Stimulated activated CD4-positive, alpha-beta T cell treated with anti-CD3 and anti-CD28 coated beads, Interleukin-4, amount 100 ng/mL, for 24 hours (primary cell): ENCODE measurements at places on chromosomes 16 and 17.

GRCh38 chr16:55285586-55285985 is 38.4 kb upstream of the IRX6 start:
- DNase-seq, result no peak

DNA sequence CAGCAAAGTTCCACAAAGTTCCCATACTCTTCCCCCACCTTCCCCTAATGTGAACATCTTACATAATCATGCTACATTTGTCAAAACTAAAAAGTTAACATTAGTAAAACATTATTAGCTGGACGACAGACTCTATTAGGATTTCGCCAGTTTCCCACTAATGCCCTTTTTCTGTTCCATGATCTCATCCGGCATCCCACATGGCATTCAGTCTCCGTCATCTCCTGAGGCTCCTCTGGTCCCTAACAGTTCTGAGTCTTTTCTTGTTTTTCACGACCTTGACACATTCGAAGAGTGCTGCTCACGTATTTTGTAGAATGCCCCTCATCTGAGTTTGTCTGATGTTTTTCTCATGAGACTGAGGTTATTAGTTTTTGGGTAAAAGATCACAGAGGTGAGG is 8.8 kb upstream of the MPRIP start:
- DNase-seq, result no peak

DNA sequence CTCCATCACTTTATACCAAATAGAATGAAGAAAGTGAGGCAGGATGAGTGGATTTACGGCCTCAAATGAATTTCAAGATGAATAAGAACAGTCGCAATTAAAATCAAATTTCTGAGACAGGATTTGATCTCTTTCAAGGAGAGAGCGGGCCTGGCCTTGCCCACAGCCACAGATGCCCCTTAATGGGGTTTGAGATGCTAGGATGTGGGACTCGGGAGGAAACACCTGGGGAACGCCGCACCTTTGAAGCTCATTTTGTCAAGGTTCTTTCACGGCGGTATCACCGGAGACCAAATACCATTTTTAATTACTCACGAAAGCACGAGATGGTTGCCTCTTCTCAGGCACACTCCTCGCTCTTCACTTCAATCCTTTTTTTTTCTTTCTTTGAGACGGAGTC is 178.1 kb upstream of the SDK2 start:
- DNase-seq, result no peak

GRCh38 chr17:14871921-14872320 is 393.2 kb downstream of the PMP22 start:
- no peak for DNase-seq

- no peak for DNase-seq
These were observed 168.1 kb downstream of the C16orf95 start for GRCh38 chr16:87149051-87149450.

GRCh38 chr17:10325031-10325695 is 47.6 kb downstream of the MYH13 start:
- no peak for DNase-seq

GRCh38 chr16:3575491-3575890 is 1.7 kb downstream of the NLRC3 start:
- DNase-seq, result no peak

DNA sequence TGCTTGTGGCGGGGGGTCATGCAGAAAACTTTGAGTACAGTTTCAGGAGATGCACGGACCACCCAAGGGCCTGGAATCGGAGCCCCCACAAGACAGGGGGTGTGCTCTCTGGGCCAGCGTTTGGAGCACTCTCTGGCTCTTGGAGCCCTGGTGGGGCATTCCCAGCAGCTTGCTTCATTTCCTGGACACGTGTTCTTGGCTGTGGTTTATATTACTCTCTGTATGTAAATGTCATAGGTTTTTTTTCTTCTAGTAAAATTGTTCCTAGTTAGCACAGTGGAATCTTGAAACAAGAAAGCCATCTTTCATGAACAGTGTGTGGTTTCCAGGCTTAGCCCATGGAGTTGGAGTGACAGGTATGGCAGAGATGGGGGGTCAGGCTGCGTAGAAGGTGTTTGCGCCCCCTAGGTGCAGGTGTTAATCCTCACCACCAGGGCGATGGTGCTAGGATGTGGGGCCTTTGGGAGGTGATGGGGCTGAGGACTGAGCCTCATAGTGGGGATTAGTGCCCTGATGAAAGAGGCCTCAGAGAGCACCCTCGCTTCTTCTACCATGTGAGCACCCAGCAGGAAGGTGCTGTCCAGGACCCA is 79.8 kb downstream of the JPH3 start:
- DNase-seq, result no peak

DNA sequence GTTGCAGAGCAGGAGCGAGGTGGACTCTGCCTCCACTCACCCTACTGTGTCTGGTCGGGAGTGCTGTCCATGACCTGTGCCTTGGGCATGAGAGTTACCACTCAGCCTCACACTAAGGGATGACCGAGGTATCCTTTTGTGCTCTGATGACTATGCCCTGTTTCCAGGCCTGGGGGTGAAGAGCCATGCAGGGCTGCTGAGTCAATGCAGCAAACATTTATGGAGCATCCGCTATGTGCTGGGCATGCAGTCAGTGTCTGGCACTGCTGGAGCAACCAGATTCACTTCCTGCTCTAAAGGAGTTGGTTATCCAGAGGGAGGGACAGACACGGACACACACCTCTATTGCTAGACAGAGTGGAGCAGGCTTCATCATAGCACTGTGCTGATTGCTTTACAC is 7.6 kb upstream of the HNF1B start:
- DNase-seq, result no peak

GRCh38 chr17:19004421-19005136 is at the start of gene FAM83G:
Gene FAM83G (minus strand): TSS chr17:19004764. CDS start chr17:19004041, 723 bp downstream.
- DNase-seq, result peak; percentile 92

DNA sequence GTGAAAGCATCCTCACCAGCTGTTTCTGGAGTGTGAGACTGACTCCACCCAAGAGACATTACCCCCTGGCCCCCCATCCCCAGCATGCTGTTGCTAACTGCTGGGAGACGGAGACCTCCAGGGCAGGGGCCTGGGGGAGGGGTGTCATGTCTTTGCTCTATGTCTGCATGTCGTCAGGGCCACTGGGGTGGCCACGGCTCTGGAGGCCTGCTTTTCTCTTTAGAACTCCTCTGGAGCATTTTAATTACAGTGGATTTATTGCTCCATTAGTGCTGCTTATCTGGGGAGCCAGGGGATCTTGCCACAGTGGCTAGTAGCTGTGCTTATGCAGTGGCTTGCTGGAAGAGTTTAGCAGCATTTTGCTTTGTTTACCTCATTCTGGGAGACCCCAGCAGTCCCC is 32.3 kb downstream of the CLEC16A start:
- DNase-seq, result no peak

DNA sequence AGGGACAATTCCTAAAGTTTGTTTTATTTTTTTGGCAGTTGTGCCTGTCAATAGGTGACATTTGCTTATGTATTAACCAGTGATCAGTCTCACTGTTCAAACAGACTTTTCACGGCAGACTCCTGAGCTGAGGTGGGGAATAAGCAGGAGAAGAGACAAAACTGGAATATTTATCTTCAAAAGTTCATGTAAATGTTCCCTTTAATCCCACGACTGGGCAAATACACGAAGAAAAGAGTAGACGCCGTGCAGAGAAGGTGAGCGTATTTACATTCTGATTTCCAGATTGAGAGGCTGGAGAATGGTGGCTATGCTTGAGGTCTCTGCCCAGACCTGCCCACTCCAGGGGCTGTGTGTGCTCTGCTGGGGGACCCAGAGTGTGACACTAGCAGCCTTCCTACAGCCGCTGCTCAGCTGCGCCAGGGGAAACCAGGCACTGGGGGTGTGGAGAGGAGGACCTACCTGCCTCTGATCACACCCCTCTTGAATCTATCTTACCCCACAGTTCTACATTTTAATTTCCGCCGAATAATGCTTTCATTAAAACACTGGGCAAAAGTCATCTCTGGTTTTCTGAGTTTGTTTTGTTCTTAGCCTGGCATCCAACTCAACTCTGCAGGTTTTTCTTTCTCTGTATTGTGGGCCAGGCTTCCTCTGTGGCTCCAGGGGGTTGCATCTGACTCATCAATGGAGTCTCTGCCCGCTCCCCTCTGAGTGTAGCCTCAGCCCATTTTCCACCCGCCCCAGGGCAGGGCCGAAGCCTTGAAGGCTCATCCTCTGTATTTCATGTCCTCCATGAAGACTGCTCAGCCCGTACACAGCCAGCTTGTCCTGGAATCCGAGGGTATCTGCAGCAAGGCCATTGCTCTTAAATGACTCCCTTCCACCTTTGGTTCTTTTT is 237.1 kb downstream of the NTN1 start:
- no peak for DNase-seq

DNA sequence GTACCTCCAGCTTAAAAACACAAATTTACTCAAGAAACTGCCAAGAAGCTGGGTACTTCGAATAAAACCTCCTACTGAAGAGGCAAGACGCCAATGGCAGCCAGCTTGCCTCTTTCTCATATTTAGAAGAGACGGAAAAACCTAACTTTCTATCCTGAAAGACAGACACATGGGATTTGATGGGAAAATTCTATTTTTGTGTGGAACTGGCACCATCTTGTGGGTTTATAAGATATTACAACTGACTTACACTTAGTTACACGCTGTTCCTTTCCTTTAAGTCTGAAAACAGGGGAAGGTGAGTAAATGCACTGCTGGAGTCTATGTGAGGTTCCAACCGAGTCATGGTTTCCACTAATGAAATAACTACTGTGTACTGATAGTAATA is 10.3 kb downstream of the ZNF18 start:
- DNase-seq, result no peak

DNA sequence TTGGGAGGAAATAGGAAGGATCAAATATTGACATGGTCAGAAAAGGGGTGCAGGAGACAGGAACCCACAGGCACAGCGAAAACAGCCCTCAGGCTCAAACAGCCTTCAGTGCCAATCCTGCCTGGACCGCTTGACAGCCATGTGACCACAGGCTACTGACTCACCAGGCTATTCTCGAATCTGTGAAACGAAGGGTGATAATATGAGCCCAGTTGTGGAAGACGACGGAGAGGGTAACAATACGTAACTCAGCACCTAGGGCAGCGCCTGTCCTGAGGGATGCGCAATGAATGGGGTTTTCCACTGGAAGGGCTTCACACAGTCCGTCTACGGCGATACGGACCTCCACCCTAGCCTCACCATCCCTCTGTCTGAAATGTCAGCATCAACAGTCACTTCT is 117.3 kb upstream of the RCVRN start:
- no peak for DNase-seq
